SK-N-DZ (cell line): ENCODE measurements at places on chromosomes 3 and 15.

DNA sequence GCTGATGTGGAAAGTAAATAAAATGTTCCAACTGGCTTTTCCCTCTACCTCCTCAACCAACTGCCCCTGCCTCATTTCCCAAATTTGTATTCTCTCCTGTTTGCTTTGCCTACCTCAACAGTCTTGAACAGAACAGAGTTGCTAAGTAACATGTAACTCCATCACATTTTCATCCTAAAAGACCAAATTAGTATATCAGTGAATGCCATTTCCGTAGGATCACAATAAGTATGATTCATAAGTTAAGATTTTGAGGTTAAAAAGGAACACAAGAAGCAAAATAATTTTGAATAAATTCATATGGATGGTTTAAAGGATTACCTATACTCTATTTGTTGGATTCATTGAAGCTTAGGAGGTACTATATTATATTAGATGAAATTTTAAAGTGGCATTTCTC lies 154.9 kb downstream of the ECT2 start:
- no peak for DNase-seq

- no peak for DNase-seq
These were observed 30.4 kb downstream of the OXNAD1 start for GRCh38 chr3:16295298-16295890.

DNA sequence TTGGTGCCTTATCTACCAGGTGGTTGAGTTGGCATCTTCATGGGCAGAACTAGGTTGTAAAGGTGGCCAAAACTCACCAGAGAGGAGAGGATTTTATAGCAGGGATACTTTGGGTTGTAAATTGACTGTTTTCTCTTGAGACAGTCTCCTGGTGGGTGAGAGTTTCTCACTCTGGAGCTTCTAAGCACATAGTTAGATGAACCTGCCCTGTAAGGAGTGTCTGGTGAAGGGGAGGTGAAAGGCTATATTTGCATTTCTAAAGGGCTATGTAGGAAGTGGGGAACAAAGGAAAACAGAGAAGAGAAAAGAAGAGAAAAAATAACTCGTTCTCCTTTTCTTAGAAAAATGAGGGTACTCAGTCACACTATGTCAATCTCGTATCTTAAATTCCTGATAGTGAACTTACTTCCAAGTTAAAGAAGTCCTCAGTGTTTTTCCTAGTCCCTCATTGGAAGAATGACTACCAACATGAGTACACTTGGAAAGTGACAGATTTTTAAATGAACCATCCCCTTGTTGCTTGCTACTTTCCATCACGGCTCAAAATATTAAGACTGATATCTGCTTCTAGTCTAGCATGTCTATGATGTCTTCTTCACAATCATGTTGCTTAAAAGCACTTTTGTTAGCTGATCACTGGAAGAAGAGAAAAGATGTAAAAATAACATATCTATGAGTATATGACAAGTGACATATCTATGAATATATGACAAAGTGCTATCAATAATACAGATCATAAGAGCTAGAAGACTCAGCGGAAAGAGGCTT lies 113.8 kb upstream of the P2RY1 start:
- no peak for DNase-seq

DNA sequence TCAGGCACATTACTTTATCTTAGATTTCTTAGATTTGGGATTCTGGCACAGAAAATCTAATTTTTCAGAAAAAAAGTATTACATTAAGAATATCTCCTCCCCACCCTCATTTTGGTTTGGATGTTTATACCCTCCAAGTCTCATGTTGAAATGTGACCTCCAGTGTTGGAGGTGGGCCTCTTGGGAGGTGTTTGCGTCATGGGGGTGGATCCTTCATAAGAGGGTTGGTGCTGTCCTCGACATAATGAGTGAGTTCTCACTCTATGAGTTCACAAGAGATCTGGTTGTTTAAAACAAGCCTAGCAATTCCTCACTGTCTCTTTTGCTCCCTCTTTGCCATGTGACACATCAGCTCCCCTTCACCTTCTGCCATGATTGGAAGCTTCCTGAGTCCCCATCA lies 45.6 kb upstream of the WWTR1 start:
- DNase-seq, result no peak

- DNase-seq, result no peak
These were observed 57.8 kb upstream of the PLSCR4 start for GRCh38 chr3:146308682-146309081.

DNA sequence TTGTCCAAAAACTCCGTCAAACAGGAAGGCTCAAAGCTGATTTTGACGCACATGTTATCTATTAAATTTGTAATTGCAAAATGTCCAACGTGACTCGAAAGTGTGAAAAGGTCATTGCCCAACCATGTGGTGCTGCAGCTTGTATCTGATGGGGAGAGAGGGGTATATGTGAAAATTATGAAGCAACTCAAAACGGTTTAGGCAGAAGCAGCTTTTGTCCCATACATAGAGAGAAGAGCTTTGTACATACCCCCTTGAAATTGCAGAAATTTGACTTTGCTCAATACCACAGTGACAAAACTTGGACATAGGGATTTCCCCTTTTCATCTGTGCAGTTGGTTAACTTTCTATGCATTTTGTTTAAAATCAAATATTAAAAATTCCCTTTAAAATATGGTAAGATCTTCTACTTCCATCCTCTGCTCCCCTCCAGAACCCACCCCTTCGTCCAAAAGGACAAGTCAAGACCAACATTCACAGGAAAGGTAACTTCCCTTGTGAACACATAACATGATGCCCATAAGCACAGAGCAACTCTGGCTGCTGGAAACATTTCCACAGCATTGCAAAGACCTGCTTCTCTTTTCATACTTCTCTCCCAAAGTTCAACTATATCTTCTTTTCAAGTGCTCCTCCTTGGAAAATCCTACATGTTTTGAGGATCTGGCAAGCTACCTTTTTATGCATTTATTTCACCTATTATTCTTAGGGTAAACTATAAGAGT lies 253.7 kb upstream of the THBS1 start:
- no peak for DNase-seq

DNA sequence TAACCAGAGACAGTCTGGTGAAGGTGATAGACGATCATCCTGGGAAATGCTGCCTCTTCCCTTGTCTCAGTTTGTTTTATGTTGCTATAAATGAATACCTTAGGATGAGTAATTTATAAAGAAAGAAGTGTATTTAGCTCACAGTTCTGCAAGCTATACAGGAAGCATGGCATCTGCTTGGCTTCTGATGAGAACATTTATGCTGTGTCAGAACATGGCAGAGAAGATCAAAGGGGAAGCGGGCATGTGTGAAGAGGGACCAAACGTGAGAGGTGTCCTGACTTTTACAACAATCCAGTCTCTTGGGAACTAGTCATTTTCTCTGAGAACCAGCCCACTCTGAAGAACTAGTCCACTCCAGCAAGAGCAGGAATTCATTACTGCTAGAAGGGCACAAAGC lies 9.6 kb downstream of the CMC1 start:
- DNase-seq, result no peak

GRCh38 chr3:177441276-177441812 lies 244.1 kb upstream of the TBL1XR1 start:
- no peak for DNase-seq
